ENCODE measurements at places on chromosomes 4 and X.

DNA sequence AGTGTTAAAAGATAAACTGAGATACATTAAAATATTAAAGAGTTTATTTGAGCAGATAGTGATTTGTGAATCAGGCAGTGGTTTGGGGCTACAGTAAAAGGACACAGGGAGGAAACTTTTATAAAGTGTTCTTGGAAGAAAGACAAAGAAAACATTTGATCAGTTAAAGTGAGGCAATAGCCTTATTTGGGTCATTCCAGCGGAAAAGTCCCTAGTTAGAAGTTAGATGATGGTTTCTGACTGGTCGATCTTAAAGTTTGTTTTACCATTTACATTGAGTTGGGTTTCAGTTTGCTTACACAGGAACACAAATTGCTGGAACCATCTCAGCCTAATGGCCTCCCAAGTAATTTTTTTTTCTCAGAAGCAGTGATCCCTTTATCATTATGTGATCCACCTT lies 69.7 kb downstream of the PPP1R2C start:
- no peak for DNase-seq

DNA sequence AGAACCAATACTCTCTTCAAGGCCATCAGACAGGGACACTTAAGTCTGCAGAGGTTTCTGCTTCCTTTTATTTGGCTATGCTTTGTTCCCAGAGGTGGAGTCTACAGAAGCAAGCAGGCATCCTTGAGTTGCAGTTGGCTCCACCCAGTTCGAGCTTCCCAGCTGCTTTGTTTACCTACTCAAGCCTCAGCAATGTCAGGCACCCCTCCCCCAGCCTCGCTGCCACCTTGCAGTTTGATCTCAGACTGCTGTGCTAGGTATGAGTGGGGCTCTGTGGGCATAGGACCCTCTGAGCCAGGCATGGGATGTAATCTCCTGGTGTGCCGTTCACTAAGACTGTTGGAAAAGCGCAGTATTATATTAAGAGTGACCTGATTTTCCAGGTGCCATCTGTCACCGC lies 12.6 kb upstream of the UGT2B15 start:
- DNase-seq = no peak

DNA sequence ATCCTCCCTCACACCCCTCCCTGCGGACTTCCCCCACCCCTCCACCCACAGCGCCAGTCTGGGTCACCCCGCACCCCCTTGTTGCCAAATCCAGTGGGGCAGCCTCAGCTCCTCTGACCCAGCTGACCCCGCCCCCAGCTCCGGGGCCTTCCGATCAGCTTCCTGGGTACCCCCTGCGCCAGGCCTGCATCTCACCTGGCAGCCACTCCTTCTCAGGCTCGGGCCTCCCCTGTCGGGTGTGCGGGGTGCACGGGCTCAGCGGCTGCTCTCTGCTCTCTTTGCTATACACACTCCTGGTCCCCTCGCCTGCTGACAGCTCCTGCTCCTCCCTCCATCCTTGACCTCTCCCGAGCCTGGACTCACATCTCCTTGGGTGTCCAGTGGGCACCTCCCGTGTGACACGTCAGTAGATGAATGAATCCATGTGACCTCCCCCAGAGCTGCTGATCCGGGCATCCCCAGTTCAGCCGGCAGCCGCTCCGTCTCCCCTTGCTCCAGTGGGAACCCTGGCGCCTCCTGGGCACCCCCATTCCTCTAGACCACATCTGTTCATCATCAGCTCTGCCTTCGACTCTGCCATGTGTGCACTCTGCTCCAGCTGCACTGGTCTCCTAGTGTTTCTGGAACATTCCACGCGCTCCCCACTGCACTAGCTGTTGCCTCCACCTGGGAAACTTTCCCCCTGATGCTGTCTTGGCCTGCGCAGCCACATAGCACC lies 9.9 kb downstream of the CFAP99 start:
- no peak for DNase-seq

DNA sequence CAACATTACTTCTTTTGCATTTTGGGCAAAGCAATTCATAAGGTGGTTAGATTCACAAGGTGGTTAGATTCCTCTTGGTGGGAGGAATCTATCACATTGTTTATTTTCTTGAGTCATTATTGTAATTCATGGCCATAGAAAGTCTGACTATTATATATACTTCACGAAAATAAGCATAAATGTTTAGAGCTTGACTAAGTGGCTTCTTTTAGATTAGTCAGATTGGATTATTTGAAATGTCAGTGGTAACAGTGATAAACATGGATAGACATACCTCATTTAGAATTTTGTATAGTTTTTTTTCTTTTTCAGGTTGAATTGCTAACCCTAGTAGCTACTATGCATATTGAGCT lies 24.9 kb upstream of the DYNLT3 start:
- no peak for DNase-seq

DNA sequence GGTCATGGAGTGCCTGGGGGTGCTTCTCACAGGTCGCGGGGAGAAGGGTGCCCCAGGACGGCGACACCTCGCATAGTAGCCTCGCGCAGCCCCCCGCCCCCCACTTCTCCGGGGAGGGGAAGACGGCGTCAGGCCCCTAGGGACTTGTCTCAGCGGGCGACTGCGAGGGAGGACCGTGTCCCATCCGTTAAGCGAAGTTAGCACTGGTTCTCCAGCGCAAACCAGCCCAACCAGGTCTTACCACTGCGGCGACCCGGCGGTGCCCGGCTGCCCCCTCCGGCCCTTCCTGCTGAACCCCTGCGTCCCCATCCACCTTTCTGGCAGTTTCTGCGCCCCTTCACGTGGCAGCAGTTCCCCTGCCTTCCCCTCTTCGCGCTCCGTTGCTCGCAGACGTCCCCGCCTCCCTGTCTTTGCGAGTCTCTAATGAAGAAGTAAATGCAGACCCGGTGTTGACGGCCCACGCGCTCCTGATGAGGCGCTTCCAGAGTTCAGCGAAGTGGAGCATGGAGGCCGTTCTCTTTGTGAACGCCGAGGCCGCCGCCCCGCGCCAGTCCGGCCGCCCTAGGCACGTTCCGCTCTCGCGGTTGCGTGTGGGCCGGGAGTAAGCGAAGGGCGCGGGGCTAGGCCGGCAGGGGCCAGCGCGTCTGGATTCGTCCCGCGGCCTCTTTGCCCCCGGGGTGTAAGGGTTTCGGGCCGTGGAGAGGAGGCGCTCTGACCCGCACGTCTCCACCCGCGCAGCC lies 3.0 kb downstream of the SLIT2 start:
- no peak for DNase-seq

GRCh38 chr4:152734015-152734698 lies 45.4 kb downstream of the TIGD4 start:
- DNase-seq = no peak

DNA sequence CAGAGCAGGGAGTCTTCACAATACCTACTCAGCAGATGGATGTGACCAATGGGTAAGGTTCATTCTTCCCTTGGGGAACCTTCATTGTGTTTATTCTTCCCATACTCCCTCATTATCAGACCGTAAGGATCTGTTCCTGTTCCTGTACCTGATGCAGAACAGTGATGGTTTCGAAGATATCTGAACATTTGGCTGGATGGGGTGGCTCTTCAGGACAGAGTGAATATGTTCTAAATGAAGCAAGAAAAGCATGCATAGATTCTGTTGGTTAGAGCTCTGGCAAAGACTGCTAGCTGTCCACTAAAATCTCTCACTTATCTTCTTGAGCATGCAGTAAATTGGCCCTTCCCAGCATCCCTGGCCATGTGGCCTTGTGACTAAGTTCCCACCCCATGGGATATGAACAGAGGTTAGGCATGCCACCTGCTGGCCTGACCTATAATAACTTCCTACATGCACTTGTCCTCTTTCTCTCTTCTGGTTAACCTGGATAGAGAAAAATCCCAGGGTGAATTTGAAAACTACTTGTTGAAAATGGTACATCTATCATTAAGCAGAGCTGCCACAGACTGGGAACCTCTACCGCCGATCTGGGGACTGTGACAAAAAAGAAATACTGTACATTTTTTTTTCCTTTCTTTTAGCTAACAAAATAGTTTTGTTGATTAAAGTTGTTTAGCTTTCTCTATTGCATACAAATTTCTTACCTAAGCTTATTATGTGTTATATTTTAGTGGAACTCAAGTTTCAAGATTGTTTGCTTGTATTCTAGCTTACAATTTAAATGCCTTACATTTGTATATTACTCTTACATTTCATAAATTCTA lies 60.0 kb upstream of the BANK1 start:
- peak; percentile 78 for DNase-seq

DNA sequence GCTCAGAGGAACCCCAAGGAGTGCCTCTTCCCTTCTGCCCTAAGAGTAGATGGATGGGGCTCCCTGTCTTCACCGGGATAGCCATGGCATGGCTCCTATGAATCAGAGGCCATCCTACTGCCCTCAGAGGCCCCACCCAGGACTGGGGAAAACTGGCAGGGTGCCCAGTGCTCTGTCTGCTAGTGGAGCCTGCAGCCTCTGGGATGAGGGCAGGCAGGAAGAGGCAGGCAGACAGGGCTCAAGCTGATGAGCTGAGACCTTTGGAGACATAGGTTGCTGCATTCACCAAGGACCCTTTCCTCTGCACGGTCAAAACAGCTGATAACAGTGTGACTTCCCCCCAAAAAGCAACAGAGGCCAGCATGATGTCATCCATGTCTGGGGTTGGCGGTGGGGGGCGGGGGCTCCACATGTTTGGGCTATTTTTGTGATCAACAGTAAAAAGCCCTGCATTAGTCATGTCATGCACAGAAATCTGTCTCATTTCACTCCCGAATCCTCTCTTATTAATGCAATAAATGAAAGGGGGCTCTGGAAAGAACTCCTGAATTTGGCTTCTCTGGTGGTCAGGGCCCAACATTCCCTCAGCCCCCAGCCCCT lies 207.6 kb upstream of the MAMLD1 start:
- DNase-seq = no peak

DNA sequence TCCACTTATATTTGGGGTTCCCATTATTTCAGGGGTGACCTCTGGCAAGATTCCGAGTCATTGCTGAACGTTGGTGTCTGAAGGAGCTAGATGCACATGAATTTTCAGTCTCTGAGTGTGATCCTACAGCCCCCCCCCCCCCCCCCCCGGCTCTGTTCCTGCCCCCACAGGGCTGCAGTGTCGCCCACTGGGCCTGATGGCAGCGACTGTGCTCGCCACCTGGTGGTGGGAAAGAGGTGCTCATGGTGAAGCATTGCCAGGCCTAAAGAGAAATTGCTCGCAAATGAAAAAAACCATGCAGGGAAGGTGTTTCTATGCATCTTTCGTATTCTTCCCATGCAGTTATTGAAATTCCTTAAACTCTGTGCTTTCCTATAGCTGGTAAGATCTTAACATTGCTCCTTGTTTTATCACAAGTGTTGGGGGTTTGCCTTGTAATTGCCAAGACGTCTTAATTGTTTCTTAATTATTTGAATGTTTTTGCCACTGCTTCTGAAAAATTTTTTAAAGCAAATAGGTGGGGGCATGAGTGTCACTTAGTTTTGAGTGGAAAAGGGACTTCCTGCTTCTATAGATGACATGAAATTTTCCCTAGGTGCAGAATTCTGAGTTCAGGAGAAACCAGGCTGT lies 63.2 kb downstream of the CLDN22 start:
- peak; percentile 33 for DNase-seq

- no peak for DNase-seq
Observed at GRCh38 chrX:111040377-111041017, 55.5 kb upstream of the PAK3 start.

- no peak for DNase-seq
Observed at GRCh38 chr4:153824501-153824900, 35.6 kb upstream of the SFRP2 start.

GRCh38 chr4:48896845-48897244 lies 9.7 kb downstream of the OCIAD2 start:
- no peak for DNase-seq

DNA sequence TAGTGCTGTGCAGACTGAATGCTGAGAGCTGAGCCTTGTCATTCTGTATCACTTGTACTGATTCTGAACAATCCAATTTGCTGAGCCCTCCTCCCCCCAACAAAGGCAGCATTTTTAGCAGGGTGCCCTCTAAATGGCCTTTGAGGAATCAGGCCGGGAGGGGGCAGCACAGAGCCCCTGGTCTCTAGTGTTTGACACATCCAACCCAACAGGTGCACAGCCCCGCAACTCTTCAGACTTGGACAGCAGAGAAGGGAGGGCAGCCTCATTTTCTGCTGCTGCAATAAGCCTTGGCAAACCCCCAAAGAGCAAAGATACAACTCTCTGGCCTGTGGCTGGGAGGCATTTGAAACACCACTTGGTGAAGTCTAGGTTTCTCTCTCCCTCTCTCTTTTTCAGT lies 3.4 kb downstream of the ATP1B4 start:
- DNase-seq = no peak

GRCh38 chrX:104172788-104173187 lies 6.5 kb downstream of the FAM199X start:
- no peak for DNase-seq

GRCh38 chr4:93814722-93815121 lies 13.8 kb upstream of the ATOH1 start:
- DNase-seq = no peak

DNA sequence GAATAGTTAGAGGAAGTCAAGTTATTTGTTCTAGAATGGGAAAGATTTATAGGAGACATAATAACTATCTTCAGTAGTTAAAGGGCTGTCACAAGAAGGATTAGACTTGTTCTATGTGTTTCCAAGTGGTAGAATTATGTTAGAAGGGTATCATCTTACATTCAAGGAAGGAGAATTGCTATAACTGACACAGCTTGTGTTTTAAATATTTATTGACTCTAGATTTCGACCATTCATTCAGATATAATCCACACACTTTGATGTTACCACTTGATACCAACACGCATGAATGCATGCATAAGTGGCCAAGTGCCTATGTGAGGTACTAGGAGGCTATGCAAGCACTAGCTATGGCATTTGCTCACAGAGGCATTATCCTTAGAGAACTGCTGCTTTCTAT lies 122.7 kb downstream of the CCNB3 start:
- DNase-seq = no peak

DNA sequence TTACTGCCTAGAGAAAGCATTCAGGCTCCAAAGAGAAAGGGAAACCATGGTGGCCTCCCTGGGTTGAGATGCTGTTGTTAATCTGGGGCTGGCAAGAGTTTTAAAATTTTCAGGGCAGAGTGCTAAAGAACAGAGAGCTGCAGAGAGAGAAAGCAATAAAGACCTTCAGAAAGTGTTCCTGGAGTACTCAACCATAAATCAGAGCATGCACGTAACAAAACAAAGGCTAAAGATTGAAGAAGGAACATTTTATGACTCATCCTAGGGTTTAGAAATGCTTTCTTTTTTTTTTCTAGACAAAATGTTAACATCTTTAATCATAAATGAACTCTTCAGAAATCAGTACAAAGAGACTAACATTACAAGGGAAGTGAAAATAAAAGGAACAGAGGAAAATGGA lies 562.3 kb upstream of the NDST4 start:
- DNase-seq = no peak

DNA sequence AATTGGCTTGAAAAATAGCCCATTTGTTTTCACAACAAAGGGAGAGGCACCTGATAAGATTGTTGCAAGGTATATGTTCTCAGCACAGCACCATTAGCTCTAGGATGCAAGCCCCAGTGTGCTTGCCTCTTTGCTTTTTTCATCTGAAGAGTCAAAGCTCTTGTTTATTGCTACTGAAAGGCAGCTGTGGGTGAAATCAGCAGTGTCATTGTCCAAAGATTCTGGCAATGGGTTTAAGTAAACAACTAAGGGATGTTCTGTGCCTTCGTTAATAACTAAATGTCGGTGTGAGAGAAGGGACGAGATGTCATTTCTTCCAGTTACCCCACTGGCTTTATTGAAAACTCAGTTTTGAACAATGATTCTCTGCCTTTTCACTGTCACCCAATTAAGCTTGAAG lies 567.7 kb downstream of the KCNIP4 start:
- no peak for DNase-seq

Data from HCT116 (cell line).